ENCODE measurements at places on chromosomes 2 and 18. TPM values are rescaled to one million over a fixed set of nuclear protein-coding genes. Genes with fewer than 3 reads are reported as not detected.

Gene CFAP221
- 1.1 TPM for total RNA-seq

Gene TTC27
- total RNA-seq = 16.2 TPM

Gene RAX
- total RNA-seq = not detected

Gene NEB
- total RNA-seq = 1.5 TPM

Gene CHST10
- 13.4 TPM for total RNA-seq

Gene RND3
- total RNA-seq = 101 TPM

Gene CCDC68
- total RNA-seq = 0.97 TPM

Gene FARSB
- 15.3 TPM for total RNA-seq

Gene BCL2
- 2.2 TPM for total RNA-seq
